ENCODE measurements at places on chromosomes 5 and 9.
A peak's percentile ranks its signal among the peaks of the same experiment; 100 is the strongest.

DNA sequence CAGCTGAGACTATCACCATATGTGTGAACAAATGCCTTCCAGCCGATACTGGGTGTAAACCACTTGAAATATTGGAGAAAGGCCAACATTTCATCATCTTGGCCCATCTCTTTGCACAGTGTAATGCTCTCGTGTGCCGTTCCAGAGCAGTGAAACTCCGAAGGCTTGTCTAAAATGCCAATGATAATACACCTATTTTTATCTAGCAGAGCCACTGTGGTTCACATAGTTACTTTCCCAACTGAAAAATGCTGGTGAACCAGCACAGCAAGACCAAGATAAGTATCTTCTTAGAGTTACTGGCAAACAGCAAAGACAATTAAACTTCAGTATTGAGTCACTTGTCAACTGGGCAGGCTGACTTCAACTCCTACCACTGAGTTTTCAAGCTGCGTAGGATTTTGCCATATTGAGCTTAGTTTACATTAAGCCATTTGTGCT is 379.9 kb upstream of the ACTBL2 start:
- no peak for DNase-seq

DNA sequence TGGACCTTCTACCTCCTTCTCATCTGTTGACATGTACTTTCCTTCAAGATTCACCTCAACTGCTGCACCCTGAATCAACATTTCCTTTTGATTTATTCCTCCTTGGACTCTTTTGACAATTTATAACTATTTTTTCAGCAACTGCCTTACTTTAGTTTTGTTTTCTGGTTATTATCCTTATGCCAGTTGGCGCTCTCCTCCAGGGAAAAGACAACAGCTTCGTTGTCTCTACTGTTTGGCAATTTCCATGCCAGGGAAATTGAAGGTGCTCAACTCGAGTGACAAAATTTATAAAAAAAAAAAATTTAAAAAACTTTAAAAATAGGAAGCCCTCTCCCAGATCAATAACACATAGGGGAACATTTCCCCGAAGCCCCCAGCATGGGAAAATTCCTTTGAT is 549.2 kb upstream of the DMAC1 start:
- no peak for DNase-seq

DNA sequence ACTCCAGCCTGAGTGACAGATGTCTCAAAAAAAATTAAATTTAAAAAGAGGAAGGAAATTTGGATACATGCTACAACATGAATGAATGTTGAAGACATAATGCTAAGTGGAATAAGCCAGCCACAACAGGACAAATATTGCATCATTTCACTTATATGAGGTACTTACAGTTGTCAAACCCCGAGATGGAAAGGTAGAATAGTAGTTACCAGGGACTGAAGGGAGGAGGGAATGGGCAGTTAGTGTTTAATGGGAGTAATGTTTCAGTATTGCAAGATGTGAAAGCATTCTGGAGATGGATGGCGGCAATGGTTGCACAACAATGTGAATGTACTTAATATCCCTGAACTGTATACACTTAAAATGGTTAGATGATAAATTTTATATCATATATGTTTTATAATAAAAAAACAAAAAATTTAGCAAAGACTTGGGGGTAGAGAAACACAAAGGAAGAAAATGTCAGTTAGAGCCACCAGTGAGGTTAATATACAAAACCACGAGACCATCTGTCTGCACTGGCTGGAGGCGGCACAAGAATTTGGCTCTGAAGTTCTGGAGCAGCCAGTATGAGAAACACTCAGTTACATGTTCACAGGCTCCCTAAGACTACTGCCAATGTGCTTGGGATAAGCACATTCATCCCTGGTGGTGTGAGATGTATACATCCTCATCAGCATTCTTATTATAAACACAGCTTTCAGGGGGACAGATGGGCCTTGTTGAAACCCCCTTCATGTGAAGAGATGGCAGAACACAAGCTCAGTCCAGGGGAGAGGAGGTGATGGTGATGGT is 37.0 kb upstream of the RPS23 start:
- DNase-seq = peak; percentile 41

- DNase-seq = no peak
Measured at GRCh38 chr9:99134893-99135341, 30.0 kb downstream of the TGFBR1 start.

DNA sequence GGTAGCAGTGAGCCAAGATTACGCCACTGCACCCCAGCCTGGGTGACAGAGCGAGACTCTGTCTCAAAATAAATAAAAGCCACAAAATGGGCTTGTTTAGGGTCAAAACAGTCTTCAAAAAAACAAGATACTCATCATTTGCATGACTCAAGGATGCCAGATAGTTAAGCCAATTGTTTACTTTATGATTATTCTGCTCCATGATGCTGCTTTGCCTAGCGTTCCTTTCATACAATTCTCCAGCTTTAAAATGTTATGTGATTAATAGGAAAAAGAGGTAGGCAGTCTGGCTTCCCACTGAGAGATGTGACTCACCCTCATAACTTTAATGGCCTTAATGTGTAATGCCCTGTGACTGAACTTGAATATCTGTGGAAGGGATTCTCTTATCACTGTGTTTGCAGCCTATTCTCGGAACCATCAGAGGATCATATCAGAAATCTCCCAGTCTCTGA is 364.6 kb upstream of the TRPC7 start:
- DNase-seq = no peak

DNA sequence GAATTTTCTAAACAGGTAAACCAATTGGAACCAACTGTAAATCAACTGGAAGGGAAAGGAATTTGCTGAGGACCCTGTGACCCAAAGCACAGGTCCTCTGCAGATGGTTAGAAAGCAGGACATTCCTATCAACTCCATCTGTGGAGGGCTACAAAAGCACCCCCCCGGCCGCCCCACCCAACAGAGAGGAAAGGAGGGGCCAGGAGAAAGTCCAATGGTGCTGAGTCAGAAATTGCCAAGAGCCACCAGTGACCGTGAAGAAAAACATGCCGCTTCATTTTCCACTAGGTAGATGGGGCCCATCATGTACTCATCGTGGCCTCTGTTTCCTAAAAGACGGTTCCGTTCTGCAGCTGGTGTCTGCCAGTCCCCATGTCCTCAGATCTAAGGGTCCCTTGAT is 66.3 kb downstream of the RAPGEF1 start:
- DNase-seq = no peak

DNA sequence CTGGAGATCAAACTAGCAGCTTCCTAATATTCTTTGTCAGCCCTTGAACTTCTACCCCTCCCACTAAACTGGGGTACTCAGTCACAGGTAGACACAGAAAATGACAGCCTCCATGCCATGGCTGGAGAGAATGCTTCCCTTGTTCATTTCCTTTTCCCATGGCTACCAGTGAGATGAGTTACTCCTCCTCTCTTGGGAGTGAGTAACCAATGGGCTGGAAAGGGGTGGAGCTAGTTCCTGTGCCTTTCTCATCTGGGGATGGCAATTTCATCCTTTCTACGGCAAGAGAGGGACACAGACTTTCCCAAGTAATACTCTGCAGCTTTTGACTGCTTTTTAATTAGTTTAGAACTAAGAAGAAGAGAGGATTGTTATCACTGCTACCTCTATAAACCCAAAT is 1045.6 kb upstream of the WWC1 start:
- no peak for DNase-seq

GRCh38 chr5:62132276-62132675 is 173.7 kb upstream of the KIF2A start:
- DNase-seq = no peak

DNA sequence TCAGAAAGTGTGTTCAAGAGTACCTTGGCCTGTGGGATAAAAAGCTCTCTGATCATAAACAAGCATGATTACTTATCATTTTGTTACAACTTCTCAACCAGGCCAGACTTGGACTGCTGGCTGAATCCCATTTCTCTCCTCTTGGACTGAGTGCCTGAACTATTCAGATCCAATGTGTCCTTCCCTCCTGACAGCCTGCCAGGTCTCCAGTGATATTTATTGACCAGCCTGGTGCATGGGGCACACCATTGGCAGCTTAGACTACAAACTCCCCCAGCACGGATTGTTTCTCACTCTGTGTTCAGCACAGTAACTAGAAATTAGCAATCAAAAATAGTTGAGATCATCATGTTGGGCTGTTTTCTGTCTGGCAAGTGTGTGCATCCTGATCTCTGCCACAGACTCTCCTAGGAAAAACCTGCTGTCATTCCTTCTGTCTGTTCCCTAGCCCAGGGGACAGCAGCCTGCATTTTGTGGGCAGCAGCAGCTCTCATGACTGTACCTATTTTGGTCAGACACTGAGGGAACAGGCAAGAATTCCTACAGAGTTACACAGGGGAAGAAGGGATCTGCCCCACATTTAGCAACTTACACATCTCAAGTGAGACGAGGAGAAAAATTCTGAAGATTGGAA is 348.1 kb downstream of the ADAMTS6 start:
- no peak for DNase-seq

GRCh38 chr9:97176206-97176605 is 131.3 kb upstream of the CCDC180 start:
- no peak for DNase-seq

DNA sequence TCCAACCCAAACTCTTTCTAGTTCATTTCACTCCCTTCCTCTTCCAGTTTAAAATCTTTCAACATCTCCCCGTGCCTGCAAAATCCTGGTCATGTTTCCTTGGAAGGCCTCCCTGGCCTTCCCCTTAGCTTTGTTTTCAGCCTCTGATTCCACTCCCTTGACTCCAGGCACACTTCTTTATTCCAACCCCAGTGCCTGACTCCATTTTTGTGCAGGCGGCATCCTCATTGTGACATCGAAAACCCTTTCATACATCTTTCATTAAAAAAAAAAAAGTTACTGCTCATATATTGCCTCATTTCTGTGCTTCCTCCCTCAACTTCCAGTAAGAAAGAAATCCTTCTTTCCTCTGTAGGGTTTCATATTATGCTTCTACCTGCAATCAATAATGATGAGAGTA is 7.1 kb upstream of the TNFSF8 start:
- no peak for DNase-seq

DNA sequence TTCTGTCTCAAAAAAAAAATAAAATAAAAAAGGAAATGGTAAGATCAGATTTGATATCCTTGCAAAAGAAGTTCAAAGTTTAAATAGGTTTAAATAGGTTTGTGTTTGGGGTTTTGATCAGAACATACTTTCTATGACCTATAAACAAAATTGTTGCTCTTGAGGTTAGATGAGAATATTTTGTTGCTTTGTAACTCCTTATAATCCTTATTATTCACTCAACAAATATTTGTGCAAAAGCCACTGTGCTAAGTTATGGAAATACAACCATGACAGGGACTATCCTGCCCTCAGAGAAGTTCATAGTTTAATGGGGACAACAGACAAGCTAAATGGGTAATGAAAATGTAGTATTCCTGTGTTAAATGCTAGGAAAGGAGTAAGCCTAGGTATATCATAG is 71.5 kb downstream of the INVS start:
- DNase-seq = no peak

DNA sequence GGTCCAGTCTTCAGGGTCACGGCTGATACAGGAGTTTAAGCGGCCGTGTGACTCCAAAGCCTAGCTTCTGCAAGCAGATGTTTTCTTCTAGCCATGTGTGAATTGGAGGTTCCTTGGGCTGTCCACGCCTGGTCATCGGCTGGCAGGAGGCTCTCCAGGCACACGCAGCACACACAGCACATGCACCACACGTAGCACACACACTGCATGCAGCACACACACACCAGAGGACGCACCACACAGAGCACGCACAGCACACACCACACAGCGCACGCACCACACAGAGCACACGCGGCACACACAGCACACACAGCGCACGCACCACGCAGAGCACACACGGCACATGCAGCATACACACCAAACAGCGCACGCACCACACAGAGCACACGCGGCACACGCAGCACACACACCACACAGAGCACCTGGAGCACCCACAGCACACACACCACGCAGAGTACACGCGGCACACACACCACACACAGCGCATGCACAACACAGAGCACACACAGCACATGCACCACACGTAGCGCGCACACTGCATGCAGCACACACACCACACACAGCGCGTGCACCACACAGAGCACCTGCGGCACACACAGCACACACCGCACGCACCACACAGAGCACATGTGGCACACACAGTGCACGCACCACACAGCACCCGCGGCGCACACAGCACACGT is 234.3 kb downstream of the FANCC start:
- DNase-seq = no peak

DNA sequence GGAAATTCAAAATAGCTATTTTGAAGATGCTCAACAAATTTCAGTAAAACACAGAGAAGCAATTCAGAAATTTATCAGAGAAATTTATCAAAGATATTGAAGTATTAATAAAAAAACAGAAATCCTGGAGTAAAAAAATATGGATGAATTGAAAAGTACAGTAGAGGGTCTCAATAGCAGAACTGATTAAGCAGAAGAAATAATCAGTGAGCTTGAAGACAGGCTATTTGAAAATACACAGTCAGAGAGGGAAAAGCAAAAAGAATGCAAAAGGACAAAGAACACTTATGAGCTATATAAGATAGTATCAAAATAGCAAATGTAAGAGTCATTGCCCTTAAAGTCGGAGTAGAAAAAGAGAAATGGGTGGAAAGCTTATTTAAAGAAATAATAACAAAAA is 107.9 kb upstream of the PPP2R2B start:
- DNase-seq = no peak

- no peak for DNase-seq
Measured at GRCh38 chr5:150496534-150496933, 11.4 kb upstream of the NDST1 start.

- no peak for DNase-seq
Measured at GRCh38 chr9:126986506-126986951, 71.9 kb downstream of the RALGPS1 start.

DNA sequence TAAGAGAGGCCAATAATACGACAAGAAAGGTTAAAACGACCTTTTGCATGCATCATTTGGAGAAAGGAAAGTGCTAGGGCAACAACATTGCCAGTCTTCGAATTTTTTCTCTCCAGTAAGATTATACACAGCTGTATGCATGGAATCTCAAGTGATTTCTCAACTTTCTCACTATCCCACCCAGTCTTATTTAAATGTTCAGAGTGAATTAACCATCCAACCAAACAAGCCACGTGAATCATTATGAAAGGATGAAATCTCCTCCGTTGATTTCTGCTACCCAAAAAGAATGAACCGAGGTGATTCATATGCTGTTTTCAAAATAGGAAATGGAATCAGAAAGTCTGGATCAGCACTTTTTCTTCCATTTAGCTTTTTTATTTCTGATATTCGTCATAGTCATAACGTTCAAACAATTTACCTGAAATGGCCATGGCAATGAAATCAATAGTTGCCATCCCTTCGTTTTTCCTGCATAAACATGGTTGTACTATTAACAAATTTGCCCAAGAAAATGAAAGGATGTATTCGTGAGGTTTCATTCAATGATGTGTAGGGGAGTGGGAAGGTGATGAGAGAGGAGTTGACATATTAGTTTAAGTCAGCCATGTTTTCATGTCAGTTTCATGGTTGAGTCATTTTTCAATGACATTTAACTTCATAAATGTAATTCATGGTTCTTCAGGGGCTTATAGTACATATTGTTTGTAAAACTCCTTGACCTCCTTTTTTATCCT is 170.9 kb upstream of the WWC1 start:
- no peak for DNase-seq

DNA sequence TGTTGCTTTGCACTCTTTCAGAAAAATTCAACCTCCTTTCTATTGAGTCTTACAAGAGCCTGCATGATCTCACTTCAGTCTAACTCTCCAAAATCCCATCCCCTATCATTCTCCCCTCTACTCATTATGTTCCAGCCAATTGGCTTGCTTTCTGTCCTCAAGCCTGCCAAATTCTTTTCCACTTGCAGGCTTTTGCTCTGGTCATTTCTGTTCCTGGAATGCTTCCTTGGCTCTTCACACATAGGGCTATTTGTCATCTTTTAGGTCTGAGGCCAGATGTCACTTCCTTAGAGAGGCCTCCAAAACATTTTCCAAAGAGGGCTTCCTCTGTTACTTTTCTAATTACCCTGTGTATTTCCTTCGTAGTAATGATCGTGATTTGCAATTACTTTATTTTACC is 11.8 kb upstream of the CHD1 start:
- DNase-seq = no peak

All from NB4 (cell line).